ENCODE measurements at places on chromosomes 11 and 22.

DNA sequence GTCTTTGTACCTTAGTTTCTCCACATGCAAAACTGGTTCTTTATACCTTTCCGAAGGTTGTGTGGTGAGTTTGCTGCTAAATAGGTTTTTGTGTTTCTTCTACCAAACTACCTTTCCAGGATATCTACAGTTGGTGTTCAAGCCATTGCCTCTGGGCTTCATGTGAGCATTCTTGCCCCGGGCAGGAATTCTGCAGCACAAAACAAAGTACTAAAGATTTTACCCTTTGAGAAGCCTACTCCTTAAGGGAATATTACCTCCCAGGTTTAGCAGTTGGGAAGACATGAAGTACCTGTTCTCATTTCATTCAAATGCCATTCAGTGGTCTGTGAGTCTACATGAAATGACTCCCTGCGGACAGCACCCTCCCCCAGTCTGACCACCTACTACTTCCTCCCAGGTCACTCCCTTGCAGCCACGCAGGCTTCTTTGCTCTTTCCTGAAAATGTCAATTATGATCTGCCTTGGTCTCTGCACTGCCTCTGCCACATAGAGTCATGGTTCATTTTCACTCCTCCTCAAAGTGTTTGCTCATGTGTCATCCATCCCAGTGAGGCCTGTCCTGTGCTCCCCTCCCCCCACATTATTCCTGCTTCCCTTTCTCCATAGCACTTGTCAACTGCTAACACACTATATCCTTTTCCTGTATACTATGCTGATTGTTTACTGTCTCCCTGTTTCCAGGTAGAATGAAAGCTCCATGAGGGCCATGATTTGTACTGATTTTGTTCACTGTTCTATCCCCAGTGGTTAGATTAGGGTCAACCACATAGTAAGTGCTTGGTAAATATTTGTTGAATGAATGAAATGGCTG, 36.9 kb downstream of the PACS1 start:
- H3K4me1 ChIP-seq, result peaks cover 15% of the 10 kb centered on the region
- no peaks in the 10 kb centered on the region for H3K36me3 ChIP-seq
- DNase-seq, result no peak
- no peak overlapping the region for H3K27ac ChIP-seq
- no peak overlapping the region for H3K4me3 ChIP-seq
- no peaks in the 10 kb centered on the region for H3K27me3 ChIP-seq

GRCh38 chr22:26907366-26907765, 250.0 kb downstream of the MIAT start:
- DNase-seq, result no peak
- H3K36me3 ChIP-seq, result no peaks in the 10 kb centered on the region
- no peaks in the 10 kb centered on the region for H3K4me1 ChIP-seq
- H3K27me3 ChIP-seq, result no peaks in the 10 kb centered on the region

- H3K4me3 ChIP-seq, result no peak overlapping the region
- no peak for DNase-seq
- H3K27me3 ChIP-seq, result no peaks in the 10 kb centered on the region
- H3K36me3 ChIP-seq, result no peaks in the 10 kb centered on the region
- H3K27ac ChIP-seq, result no peak overlapping the region
These were observed 141.5 kb upstream of the FAT3 start for GRCh38 chr11:92083123-92083522.

DNA sequence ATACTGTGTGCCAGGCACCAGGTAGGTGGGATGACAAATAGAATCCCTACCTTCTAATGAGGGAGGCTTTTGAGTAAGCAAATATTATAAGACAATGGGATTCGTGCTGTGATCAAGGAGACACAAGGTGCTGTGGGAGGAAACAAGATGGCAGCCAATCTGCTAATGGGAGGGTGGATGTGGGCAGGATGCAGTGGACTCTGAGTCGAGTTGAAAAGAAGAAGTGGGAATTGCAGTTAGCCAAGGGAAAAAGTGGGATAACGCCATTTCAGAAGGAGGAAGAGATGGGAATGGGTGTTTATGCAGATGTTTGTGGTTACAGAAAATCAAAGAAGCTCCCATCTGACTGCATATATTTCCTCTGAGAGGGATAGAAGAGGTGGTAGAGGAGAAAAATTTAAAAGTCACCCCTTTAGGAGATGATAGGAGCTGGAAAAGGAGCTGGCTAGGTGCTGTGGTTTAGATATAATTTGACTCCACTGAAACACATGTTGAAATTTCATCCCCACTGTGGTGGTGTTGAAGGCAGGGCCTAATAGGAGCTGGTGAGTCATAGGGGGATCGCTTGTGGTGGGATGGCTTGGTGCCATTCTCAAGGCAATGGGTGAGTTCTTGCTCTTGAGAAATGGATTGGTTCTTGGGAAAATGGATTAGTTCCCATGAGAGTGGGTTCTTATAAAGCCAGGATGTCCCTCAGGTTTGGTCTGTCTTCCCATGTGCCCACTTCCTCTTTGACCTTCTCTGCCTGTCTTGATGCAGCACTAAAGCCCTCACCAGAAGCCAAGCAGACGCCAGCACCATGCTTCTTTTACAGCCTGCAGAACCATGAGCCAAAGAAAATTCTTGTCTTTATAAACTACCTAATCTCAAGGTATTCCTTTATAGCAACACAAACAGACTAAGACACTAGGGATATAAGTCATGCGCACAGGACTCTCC, 30.0 kb upstream of the POU2AF1 start:
- no peak for DNase-seq
- no peak overlapping the region for H3K4me3 ChIP-seq
- no peak overlapping the region for H3K27ac ChIP-seq
- no peaks in the 10 kb centered on the region for H3K4me1 ChIP-seq

GRCh38 chr11:34251589-34251980, 106.2 kb downstream of the ABTB2 start:
- peaks cover 21% of the 10 kb centered on the region for H3K4me1 ChIP-seq
- no peaks in the 10 kb centered on the region for H3K36me3 ChIP-seq
- no peak for DNase-seq
- H3K27ac ChIP-seq, result peak overlapping the region; percentile 74
- no peaks in the 10 kb centered on the region for H3K27me3 ChIP-seq
- H3K4me3 ChIP-seq, result peak overlapping the region; percentile 4

GRCh38 chr22:31137721-31138120, 2.6 kb downstream of the PLA2G3 start:
- DNase-seq, result no peak
- no peak overlapping the region for H3K27ac ChIP-seq
- H3K4me3 ChIP-seq, result no peak overlapping the region
- H3K4me1 ChIP-seq, result no peaks in the 10 kb centered on the region
- no peaks in the 10 kb centered on the region for H3K36me3 ChIP-seq
- H3K27me3 ChIP-seq, result no peaks in the 10 kb centered on the region

GRCh38 chr11:75265851-75266531, 25.4 kb downstream of the TPBGL start:
- H3K27me3 ChIP-seq, result no peaks in the 10 kb centered on the region
- no peak for DNase-seq
- no peak overlapping the region for H3K27ac ChIP-seq
- H3K4me3 ChIP-seq, result no peak overlapping the region
- peaks cover 4% of the 10 kb centered on the region for H3K4me1 ChIP-seq

DNA sequence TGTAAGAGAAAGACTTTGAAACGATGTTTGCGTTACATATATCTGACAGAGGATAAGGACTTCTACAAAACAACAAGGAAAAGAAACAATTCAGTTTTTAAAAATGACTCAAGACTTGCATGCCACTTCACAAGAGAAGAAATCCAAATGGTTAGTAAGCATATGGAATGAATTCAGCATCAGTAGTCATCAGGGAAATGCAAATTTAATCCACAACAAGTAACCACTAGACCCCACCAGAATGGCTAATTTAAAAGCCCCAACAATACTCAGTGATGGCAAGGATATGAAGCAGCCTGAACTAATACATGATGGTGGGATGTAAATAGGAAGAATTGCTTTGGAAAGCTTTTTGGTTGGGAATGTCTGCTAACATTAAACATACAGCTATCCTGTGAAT, 142.6 kb downstream of the ATXN10 start:
- H3K4me1 ChIP-seq, result peaks cover 16% of the 10 kb centered on the region
- H3K4me3 ChIP-seq, result no peak overlapping the region
- no peaks in the 10 kb centered on the region for H3K36me3 ChIP-seq
- no peak for DNase-seq

DNA sequence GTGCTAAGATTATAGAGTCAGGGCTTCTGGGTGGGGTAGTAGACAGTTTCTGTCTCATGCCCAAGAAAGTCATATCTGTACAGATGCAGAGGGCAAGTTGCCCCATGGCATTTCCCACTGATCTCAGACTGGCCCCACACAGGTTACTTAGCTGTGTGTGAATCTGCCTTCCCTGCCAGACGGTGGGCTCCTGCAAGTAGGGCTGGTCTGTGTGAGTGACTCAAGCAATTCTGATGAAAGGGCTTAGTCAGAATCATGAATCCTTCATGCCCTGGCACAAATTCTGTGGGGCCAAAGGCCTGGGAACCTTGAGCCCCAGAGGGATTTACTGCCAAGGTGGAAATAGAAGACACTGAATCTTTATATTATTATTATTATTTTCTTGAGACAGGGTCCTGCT, 30.4 kb downstream of the USH1C start:
- H3K4me1 ChIP-seq, result no peaks in the 10 kb centered on the region
- H3K27ac ChIP-seq, result no peak overlapping the region
- no peak overlapping the region for H3K4me3 ChIP-seq
- DNase-seq, result no peak
- no peaks in the 10 kb centered on the region for H3K36me3 ChIP-seq
- no peaks in the 10 kb centered on the region for H3K27me3 ChIP-seq

DNA sequence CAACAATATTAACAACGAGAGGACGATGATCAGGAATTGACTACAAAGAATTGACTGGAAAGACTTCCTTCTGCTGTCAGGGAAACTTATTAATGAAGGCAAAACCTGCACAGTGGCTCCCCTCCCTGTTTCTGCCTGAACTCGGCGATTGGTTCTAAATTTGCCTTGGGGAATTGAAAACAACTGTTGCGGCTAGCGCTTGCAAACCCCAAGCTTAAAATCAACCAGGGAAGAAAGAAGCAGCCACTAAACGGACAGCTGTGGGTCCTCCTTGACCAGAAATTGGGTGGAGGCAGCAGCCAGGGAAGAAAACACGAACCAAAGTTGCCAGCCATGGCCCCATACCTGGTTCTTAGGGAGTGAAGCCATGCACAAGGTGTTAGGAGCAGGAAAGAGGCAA, 383.5 kb upstream of the CADM1 start:
- DNase-seq, result no peak
- no peak overlapping the region for H3K27ac ChIP-seq
- no peak overlapping the region for H3K4me3 ChIP-seq

GRCh38 chr11:61111050-61111435, 8.8 kb downstream of the CD5 start:
- no peaks in the 10 kb centered on the region for H3K4me1 ChIP-seq
- H3K27me3 ChIP-seq, result no peaks in the 10 kb centered on the region
- no peak for DNase-seq
- no peak overlapping the region for H3K27ac ChIP-seq

DNA sequence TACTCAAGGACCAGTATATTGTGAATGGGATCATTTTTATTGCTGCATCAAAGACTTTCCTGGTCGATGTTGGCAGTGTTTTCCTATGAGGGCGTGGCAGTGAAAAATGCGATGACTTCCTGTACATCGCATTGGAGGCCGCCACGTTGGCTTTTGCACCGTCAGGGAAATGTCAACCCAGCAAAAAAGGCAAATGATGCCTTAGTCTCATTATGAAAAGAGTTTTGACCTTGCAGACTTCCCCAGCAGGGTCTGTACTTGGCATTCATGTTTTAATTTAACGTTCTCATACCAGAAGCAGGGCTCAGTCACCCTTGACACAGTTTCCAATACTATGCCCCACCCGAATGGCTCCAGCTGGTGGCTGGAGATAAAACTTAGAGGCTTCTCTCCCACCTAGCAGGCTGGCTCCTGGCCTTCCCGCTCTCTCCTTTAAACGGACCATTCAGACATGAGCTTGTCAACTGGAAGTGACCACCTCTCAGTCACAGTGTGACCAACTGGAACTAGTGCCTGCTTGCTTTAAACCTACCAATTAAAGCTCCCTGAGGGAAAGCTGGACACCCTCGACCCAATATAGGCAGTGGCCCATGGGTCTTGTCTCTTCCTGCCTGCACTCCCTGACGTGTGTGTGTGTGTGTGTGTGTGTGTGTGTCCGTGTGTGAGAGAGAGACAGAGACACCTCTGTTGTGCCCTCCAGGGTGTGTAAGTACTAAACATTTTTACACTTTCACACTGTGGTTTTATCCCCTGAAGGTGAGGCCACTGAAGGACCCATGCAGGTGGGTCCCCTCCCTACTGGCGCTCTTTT, 8.7 kb upstream of the GDPD5 start:
- no peaks in the 10 kb centered on the region for H3K27me3 ChIP-seq
- no peak overlapping the region for H3K4me3 ChIP-seq
- H3K27ac ChIP-seq, result no peak overlapping the region
- no peaks in the 10 kb centered on the region for H3K36me3 ChIP-seq
- H3K4me1 ChIP-seq, result no peaks in the 10 kb centered on the region
- DNase-seq, result no peak

DNA sequence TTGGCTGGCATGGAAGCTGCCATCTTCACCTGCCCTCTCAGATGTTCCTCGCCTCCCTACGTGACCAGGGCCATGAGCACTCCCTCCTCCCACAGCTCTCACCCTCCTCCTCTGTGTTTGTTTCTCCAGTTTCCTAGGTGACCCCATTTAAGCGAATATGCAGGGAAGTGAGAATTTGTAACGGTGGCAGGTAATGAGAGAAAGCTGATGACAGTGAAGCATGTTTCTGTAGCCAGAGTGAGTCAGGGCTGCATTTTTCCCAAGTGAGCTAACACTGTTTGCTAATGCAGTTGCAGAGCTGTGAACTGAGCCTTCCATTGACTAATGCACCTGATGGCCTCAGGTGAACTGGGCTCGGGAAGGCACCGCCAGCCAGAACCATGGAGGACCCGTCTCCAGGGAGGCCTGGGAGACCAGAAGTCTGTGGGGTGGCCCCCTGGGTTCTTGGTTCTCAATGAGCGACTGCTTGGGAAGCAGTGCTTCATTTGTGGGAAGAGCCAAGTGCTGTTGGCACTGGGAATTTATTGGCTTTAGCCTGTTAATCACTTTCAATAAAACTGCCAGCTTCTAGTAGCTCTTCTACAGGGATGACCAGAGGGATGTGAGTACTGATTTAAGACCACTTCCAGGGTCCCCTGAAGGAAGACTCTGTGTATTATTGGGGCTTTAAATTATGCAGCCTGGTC, 64.5 kb downstream of the BARX2 start:
- no peaks in the 10 kb centered on the region for H3K27me3 ChIP-seq
- H3K36me3 ChIP-seq, result no peaks in the 10 kb centered on the region
- DNase-seq, result no peak

GRCh38 chr11:123760894-123761293, 6.6 kb upstream of the OR6X1 start:
- no peak overlapping the region for H3K27ac ChIP-seq
- H3K27me3 ChIP-seq, result no peaks in the 10 kb centered on the region
- no peaks in the 10 kb centered on the region for H3K36me3 ChIP-seq
- no peaks in the 10 kb centered on the region for H3K4me1 ChIP-seq

- H3K27me3 ChIP-seq, result no peaks in the 10 kb centered on the region
- H3K27ac ChIP-seq, result no peak overlapping the region
- no peak for DNase-seq
- no peak overlapping the region for H3K4me3 ChIP-seq
- H3K36me3 ChIP-seq, result no peaks in the 10 kb centered on the region
- H3K4me1 ChIP-seq, result no peaks in the 10 kb centered on the region
These were observed 81.4 kb upstream of the CD82 start for GRCh38 chr11:44483919-44484610.

GRCh38 chr22:35605851-35606481, 11.2 kb downstream of the MB start:
- H3K36me3 ChIP-seq, result no peaks in the 10 kb centered on the region
- no peak for DNase-seq
- no peak overlapping the region for H3K4me3 ChIP-seq
- no peaks in the 10 kb centered on the region for H3K4me1 ChIP-seq
- no peak overlapping the region for H3K27ac ChIP-seq

Data from tibial nerve (tissue), 4 donors.